Mucosa of gallbladder (tissue), 1 donor: ENCODE measurements at places on chromosomes 1 and 21. TPM values are rescaled to one million over a fixed set of nuclear protein-coding genes. Genes with fewer than 3 reads are reported as not detected.
A peak's percentile ranks its signal among the peaks of the same experiment; 100 is the strongest.

- DNase-seq = no peak
These were observed 223.7 kb upstream of the FAM78B start for GRCh38 chr1:166390366-166391033.

GRCh38 chr21:19731251-19731650, 1267.0 kb upstream of the NCAM2 start:
- DNase-seq = no peak

DNA sequence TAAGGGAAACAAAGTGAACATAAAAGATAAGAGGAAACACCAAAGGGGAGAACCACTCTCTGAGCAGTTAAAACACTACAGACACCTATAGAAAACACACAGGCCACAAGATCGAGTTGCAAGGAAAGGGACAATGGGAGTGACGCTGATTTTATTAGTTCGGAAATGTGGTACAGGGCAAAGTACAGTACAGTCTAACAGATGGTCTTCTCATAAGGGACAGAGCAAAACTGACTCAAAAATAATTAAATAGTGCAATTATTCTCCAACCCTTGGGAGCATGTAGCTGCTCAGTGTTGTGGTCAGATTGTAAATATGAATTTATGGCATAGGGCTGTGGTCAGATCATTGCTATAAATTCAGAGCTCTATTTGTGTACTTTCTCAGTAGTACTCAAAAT, 352.0 kb downstream of the USH2A start:
- no peak for DNase-seq

GRCh38 chr1:21334214-21335087, 44.2 kb upstream of the ECE1 start:
- peak; percentile 79 for DNase-seq

DNA sequence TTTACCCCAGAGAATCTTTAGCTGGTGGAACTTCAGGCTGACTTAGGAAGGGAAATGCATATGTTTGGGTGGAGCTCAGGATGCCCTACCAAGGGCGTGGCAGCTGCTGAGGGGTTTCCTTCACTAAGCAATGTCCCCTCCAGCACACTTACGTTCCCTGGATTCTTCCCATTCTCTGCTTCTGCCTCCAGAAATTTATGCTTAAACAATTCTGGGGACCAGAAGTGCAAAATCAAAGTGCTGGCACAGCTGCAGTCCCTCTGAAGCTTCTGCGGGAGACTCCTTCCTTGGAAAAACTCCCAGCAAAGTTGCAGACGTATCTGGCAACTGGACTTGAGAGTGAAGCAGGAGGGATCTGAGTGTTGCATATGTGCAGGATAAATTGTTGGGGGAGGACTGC, 402.8 kb downstream of the PCP4 start:
- no peak for DNase-seq

GRCh38 chr1:31714442-31715086, 10.7 kb upstream of the COL16A1 start:
- DNase-seq = peak; percentile 46

PCBP3 gene
- 2.1 TPM for total RNA-seq

RUNX3 gene
- total RNA-seq = 7.4 TPM

DNA sequence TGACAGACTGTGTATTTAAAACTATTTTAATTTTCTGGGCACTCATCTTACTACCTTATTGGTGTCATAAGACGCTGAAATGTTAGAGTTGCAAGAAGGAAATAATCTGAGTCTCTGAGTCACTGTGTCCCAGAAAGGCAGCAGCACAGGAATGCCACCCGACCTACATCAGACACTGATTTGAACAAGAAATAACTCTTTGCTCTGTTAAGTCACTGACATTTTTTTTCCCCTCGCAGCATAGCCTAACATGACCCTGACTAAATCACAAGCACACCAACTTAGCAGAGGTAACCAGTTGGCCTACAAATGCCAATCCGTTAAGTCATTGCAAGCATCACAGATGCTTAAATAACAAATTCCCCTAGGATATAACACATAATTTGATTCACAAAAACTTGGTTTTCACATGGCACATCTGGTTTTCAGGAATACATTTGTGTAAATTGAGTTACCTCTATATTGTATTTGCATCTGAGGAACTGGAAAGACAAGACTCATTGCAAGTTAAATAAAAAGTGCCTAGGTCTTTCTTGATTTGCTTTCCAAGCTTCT, 349.1 kb downstream of the SEC16B start:
- no peak for DNase-seq

UBL4B gene
- not detected for total RNA-seq

EXO1 gene
- 1.8 TPM for total RNA-seq

CNN3 gene
- total RNA-seq = 171 TPM

- DNase-seq = no peak
These were observed 21.5 kb downstream of the NDUFS5 start for GRCh38 chr1:39047374-39048229.

DNA sequence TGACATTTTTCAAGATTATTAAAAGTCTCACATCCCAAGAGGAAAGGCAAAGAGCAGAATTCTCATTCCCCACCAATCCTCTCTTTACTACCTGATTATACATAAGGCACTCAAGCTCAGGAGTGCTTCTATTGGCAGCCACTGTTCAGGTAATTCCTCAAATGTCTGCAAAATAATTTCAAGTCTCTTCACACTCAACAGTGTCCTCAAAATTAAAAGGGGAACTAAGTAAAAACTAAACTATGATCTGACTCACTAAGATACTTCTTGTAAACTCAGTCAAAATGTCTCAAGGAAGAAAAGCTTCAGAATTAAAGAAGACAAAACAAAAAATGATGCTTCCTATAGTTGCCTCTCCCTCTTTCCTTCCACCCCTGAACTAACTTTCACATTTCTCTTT, 135.6 kb downstream of the GPATCH2 start:
- no peak for DNase-seq

- peak; percentile 91 for DNase-seq
These were observed 102.8 kb downstream of the RHOU start for GRCh38 chr1:228837817-228838716.

CSF3R gene
- 13.2 TPM for total RNA-seq

DNA sequence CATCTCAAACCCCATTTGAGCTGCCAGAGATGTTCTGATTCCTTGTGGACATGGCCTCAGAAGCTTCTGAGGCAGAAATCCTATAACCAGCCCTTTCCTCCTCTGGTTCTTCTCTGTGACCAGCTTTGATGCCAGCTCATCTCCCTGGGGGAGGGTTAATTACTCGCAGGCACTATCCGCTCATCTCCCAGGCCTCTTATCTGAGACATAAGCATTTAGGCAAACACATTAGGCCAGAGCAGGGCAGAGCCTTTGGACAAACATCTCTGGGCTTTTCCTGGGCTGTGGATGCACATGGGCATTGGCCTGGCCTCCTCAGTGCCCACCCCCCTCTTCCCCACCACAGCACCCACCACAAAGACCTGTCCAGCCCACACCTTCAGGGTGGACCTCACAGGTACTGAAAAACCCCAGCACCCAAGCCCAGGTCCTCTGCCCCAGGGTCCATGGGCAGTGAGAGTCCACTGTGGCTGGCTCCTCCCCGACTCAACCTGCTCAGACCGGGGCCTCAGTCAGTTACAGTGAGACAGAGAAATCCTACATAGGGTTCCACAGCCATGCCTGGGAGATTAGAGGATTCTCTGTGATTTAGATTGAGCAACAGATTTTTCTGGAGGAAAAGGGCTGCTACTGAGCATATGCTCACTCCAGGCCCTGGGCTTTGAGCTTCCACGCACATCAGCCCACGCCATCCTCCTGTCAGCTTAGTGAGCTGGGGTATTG, 26.9 kb downstream of the IGSF21 start:
- DNase-seq = no peak

DNA sequence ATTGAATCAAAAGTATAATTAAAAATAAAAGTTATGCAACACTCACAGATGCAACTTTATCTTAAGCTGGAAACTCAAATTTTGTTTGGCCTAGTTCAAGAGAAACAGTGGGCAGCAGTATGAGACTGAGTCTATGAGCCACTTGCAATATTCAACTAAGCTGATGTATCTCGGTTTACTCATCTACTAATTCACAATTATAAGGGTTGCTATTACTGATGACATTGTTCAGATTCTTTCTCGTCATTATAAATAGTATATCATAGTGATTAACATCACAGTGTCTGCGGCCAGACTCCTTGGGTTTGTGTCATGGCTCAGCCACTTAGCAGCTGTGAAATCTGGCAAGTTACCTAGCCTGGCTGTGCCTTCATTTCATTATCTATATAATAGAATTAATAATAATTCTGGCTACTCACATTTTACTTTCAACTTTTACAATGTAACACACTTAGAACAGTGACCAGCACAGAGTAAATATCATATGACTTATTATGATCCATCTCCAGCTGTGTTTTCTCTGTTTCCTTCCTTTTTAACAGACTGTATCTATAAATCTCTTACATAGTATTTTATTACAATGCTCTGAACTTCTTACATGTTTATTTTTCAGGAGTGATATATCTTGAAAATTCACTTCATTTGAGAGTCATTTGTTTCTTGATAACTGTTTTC, 194.3 kb upstream of the RGS18 start:
- DNase-seq = no peak

DNA sequence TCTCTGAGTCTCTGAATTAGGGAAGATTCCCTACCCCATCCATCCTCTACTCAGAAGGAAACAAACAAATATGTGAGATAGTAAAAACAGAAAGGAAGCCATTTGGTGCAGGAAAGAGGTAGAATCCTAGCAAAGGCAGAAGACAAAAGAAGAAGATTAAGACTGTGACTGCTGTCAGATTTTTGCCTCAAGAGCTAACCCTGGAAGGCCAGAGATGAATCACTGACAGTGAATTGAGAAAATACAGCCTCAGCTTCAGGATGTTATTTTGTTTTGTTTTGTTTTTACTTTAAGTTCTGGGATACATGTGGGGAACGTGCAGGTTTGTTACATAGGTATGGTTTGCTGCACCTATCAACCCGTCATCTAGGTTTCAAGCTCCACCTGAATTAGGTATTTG, 31.7 kb downstream of the DSTYK start:
- DNase-seq = no peak

AUNIP gene
- 0.26 TPM for total RNA-seq

DNA sequence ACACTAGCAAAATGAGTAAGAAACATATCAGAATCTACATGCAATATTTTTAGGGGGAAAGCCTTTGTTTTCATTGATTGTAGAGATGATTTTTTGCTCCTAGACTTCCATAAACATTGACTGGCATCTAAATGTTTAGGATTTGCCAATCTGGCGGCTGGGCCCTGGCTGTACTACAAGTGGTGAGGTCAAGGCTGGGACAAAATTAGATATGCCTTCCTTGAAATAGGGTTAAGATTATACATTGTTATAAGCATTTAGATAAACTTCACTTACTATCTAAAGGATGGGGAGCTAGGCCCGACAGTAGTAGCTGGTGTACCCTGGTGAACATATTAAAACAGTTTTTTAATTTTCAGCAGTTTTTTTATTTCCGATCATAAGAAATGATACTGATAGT, 5.2 kb downstream of the NFIA start:
- no peak for DNase-seq

- DNase-seq = no peak
These were observed 85.2 kb downstream of the GPR88 start for GRCh38 chr1:100622966-100623762.

DNA sequence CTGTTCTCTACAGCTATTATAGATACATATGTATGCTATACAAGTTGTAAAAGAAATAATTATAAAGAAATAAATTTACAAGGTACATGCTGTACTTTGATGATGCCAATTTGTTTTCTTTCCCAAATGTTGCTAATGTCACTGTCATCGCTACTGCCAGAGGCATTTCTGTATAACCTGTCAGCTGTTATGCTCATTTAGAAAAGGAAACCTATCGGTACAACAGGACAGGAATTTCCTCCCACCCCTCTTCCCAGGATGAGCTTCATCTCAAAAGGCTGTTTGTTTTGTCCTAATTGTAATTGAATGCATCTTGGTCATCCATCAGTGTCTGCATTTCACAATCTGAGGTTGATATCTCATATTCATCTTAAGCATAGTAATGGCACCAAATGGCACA, 975.7 kb downstream of the TTLL7 start:
- no peak for DNase-seq

DNA sequence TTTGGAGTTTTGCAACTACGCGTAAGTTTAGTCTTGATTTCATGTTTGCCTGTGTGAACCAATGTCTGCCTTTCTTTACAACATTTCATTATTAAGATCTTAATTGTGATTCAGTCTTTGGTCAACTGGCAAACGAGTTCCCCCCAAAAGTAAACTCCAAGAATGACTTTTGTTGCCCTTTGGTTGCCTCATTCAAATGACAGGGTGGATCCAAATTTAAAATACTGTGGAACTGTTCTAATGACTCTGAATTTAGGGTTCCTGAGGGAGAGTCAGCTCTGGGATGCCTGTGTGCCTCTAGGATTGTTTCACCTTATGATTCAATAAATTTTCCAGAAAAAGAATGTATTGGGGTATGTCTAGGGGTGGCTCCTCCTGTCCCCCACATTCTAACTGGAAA, 105.3 kb downstream of the KCNN3 start:
- DNase-seq = no peak

GRCh38 chr1:201042779-201043461, 19.4 kb upstream of the KIF21B start:
- peak; percentile 70 for DNase-seq

FOXO6 gene
- 10.0 TPM for total RNA-seq

HSD3B1 gene
- total RNA-seq = not detected

- DNase-seq = no peak
These were observed 119.4 kb downstream of the MRPS6 start for GRCh38 chr21:34192646-34193285.

GRCh38 chr1:26287033-26287711, 7.3 kb downstream of the SH3BGRL3 start:
- DNase-seq = no peak

FCRL2 gene
- total RNA-seq = 0.09 TPM

DNA sequence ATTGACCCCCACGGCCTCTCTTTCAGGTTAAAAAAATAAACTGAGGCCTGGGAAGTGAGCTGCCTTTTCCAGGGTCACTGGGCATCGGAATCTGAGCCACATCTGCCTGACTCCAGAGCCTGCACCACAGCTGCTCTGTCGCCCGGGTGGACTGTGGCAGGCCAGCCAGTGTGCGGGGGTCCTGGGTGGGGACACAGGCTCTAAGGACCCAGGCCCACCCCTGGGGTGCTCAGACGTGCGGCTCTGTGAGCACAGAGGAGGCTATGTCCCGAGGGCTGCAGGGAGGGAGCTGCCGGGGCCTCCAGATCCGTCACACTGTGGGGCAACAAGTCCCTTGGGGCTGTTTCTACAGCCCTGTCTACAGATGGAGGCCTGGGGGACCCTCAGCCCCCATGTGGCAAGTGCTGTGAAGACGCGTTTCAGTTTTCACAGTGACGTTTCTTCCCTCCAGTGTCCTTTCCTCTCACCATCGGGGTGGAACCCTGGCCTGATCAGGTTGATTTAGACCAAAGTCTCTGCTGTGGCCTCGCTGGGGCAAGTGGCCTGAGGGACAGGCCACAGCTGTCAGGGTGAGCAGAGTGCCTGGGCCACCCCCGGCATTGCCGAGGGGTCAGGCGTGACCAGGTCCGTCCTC, 39.2 kb upstream of the ACTRT2 start:
- DNase-seq = no peak
